ENCODE measurements at places on chromosomes 6 and 20. TPM values are rescaled to one million over a fixed set of nuclear protein-coding genes. Genes with fewer than 3 reads are reported as not detected.

GRCh38 chr6:104955927-104956730, 778 bp upstream of the LIN28B start:
- no peaks in the 10 kb centered on the region for H3K4me1 ChIP-seq
- H3K27me3 ChIP-seq, result no peaks in the 10 kb centered on the region
- DNase-seq, result no peak
- H3K36me3 ChIP-seq, result no peaks in the 10 kb centered on the region
- H3K4me3 ChIP-seq, result peak overlapping the region; percentile 65

DNA sequence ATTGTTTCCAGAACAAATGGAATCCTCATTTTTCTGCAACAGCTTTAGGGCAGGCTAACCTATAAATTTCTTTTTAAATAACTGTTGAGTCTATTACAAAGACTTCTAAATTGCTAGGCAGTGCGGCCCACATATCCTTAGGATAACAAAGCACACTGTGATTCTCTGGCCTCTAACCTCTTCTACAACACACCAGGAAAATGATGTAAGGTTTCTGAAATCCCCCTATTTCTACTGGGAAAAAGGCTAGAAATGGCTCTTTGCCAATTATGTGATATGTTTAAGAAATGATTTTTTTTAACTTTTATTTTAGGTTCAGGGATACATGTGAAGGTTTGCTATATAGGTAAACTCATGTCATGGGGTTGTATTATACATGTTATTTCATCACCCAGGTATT, 17.3 kb upstream of the NT5E start:
- no peaks in the 10 kb centered on the region for H3K27me3 ChIP-seq
- no peak overlapping the region for H3K4me3 ChIP-seq
- no peaks in the 10 kb centered on the region for H3K36me3 ChIP-seq
- no peaks in the 10 kb centered on the region for H3K4me1 ChIP-seq
- no peak overlapping the region for H3K27ac ChIP-seq

Gene SIM1
- total RNA-seq, result 1.2 TPM

- no peak overlapping the region for H3K27ac ChIP-seq
- H3K27me3 ChIP-seq, result no peaks in the 10 kb centered on the region
- H3K36me3 ChIP-seq, result no peaks in the 10 kb centered on the region
- DNase-seq, result no peak
- H3K4me3 ChIP-seq, result no peak overlapping the region
- no peaks in the 10 kb centered on the region for H3K4me1 ChIP-seq
Observed at GRCh38 chr6:34911822-34912221, 22.8 kb downstream of the ANKS1A start.

Gene HLA-DPA1
- not detected for total RNA-seq

GRCh38 chr6:106182455-106182854, 96.3 kb downstream of the PRDM1 start:
- H3K27ac ChIP-seq, result no peak overlapping the region
- H3K4me1 ChIP-seq, result no peaks in the 10 kb centered on the region
- no peak overlapping the region for H3K4me3 ChIP-seq
- no peaks in the 10 kb centered on the region for H3K36me3 ChIP-seq

Gene GRM1
- 0.13 TPM for total RNA-seq
